ENCODE measurements at places on chromosomes 5 and 9. TPM values are rescaled to one million over a fixed set of nuclear protein-coding genes. Genes with fewer than 3 reads are reported as not detected.

- no peak for DNase-seq
Observed at GRCh38 chr5:112276991-112277390, 142.1 kb downstream of the EPB41L4A start.

GRCh38 chr5:102554728-102555127, 55.9 kb upstream of the SLCO6A1 start:
- DNase-seq: no peak

Gene PLPPR1
- not detected for total RNA-seq

Gene S100Z
- total RNA-seq: not detected

DNA sequence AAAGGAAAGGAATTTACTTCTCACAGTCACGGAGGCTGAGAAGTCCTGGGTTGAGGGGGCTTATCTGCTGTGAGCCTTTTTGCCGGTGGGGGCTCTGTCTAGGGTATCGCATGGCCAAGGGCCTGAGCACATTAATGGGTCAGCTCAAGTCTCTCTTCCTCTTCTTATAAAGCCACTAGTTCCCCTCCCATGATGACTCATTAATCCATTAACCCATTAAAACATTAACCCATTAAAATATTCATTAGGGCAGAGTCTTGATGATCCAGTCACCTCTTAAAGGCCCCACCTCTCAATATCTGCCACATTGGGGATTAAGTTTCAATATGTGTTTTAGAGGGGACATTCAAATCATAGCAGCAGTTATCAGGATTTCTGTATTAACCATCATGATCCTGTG, 406.3 kb downstream of the SPOCK1 start:
- no peak for DNase-seq

DNA sequence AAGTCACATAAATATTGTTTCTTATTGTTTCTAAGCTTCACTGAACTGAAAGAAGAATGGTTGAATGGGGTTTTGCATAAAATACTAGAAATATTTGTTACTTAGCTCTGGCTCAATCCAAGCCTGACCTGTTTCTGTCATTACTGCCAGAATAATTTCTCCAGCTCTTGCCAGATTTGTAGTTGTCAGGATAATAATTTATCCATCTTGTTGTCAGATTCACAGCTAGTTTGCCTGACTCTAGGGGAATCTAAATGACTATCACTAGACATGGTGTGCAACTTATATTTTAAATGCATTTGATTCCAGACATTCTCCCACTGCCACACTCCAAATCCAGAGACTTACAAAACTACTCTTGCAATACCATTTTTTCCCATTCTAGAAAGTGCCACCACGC, 422.7 kb downstream of the ZSWIM6 start:
- DNase-seq: no peak

DNA sequence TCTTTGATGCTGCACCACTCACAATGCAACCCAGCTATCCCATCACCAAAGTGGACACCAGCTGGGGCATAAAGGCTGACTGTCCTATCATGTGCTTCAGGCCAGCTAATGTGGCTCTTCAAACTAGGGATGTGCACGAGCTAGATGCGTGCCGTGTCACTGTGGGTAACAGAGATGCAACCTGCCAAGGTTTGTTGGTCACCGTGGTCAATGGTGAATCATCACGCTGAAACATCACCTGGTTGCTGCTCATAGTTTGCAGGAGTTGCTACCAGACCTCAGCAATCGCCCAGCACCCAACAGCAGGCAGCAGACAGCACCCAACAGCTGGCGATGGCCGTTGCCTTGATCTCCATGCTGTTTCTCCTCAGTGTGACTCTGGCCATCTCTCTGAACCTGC, 2.1 kb upstream of the PCDHGA1 start:
- no peak for DNase-seq

GRCh38 chr5:87105577-87105976, 162.1 kb upstream of the RASA1 start:
- DNase-seq: no peak

Gene ST8SIA4
- total RNA-seq: 0.61 TPM

GRCh38 chr5:116025866-116026265, 6.4 kb upstream of the ARL14EPL start:
- no peak for DNase-seq

All from Caco-2 (cell line).